Stimulated activated CD4-positive, alpha-beta T cell treated with anti-CD3 and anti-CD28 coated beads, Interleukin-1b, Interleukin-23, amount 100 ng/mL, for 48 hours (primary cell): ENCODE measurements at places on chromosomes 16 and 17.

GRCh38 chr17:77453613-77454241 lies 313.0 kb downstream of the SEC14L1 start:
- peak; percentile 57 for DNase-seq

DNA sequence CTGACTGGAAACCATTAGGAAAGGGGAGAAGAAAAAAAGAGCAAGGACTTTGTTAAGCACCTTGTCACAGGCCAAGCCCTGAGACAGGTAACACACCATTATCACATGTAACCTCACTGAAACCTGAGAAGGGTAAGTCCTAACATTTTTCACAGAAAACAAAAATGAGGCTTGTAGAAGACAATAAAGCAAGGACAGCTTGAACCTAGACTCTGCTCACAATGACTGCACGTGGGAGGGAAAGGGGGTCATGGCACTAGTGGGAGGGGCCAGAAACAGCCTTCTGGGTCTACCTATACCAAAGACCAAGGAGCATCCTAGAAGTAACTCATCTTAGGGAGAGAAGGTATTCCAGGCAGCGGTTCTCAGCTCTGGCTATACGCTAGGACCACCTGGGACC lies 7.5 kb downstream of the TK2 start:
- DNase-seq = no peak

DNA sequence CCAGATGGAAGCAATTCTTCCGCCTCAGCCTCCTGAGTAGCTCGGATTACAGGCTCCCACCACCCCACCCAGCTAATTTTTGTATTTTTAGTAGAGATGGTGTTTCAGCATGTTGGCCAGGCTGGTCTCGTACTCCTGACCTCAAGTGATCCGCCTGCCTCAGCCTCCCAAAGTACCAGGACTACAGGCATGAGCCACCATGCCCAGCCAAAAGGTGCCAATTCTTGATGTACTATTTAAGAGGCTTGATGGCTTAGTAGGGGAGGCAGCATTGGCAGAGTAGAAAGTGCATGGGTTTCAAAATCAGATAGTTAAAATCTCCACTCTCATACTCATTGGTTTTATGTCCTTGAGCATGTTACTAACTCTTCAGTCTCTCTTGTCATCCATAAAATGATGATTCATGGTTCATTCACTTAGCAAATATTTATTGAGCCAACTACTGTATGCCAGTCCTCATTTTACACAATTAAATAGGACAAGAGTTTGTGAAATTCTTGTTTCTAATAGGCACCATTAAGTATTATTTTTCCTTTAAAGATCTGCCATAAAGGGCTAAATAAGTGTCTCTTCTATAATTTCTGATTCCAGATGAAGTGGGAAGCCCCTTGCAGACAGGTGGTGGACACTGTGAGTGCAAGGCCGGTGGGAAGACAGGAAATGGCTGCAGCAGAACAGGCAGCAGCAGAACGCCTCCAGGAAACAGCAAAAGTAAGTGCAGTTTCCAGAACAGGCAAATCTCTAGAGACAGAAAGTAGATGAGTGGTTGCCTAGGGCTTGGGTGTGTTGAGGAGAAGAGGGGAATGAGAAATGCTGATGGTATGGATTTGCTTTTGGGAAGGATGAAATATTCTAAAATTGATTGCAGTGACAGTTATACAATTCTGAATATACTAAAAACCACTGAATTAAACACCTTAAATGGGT lies 8.2 kb upstream of the RPL27 start:
- DNase-seq = no peak

DNA sequence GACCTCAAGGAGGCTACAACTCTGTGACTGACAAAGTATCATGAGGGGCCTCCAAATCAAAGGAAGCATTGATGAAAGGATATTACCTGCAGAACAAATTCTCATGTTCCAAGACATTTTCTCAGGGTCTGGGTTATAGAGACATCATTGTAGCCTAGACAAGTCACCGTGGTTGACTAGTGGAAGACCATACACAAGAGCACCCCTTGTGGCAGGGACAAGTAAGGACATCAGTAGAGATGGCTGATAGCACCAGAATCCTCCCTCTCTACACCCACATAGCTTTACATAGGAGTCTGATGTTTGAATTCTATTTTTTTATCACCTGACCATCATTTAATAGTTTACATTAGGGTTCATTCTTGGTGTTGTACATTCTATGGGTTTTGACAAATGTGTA lies 32.5 kb upstream of the CDH8 start:
- DNase-seq = no peak

- DNase-seq = no peak
Observed at GRCh38 chr16:12063004-12063395, 86.5 kb downstream of the SNX29 start.
